NCI-H1105 treated with DMSO at 0.1 percent for 48 hours (cell line): ENCODE measurements at places on chromosomes 4 and X.

- DNase-seq: no peak
Observed at GRCh38 chr4:170386511-170386910, 296.8 kb upstream of the AADAT start.

GRCh38 chr4:113869743-113870375, 108.3 kb upstream of the CAMK2D start:
- DNase-seq: no peak

GRCh38 chr4:53461244-53461643, 83.8 kb downstream of the FIP1L1 start:
- DNase-seq: no peak

DNA sequence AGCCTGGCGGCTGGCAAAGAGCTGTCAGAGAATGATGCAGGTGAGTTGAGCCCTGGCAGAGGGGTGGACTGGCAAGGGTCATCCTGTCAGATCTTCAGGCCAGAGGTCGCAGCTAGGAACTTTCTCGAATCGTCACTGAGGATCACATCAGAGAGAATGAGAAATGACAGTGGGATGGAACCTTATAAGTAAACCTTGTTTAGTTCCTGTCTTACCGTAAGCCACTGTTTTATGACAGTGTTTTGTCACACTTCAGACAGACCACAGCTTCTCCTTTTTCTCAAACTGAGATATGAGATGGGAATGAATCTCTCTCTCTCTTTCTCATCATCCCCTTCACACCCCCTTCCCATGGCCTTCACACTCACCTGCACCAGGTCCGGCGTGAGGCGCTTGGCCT, 9.3 kb downstream of the DIPK2B start:
- no peak for DNase-seq

DNA sequence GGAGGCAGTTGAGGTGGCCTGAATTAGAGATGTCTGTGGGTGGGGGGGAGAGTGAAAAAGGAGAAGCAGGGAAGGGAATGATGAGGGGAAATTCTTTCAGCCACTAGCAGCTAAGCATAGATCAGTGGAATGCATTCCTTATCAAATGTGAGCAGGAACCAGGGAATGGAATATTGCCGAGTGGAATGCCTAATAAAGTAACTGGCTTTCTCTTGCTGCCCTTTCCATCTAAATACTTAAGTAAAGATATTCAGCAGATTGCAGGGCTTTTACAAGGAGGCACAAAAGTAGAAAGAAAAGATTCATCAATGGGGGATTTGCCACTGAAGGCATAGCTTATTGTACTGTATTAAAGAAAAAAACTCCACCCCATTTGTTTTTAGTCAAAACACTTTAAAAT, 263.0 kb upstream of the RPS6KA3 start:
- no peak for DNase-seq

GRCh38 chr4:183181081-183181480, 82.0 kb downstream of the WWC2 start:
- no peak for DNase-seq

DNA sequence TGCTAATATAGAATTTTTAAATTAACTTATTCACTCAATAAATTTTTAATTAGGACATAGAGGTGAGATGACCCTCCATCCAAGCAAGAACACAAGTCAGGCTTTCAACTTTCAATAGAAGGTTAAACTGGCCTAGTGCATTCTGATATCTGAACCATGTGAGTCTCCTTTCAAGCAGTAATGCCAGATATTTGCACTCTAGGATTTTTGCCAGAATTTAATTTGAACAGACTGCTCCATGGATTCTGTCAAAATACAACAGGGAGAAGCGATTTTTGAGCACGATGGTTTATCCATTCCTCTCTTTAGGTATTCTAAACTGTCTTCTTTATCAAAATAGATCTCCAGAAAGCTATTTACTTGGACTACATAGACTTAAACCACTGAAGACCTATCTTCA, 72.0 kb upstream of the DCLK2 start:
- no peak for DNase-seq

- DNase-seq: no peak
Observed at GRCh38 chr4:13067077-13067476, 417.1 kb downstream of the RAB28 start.

DNA sequence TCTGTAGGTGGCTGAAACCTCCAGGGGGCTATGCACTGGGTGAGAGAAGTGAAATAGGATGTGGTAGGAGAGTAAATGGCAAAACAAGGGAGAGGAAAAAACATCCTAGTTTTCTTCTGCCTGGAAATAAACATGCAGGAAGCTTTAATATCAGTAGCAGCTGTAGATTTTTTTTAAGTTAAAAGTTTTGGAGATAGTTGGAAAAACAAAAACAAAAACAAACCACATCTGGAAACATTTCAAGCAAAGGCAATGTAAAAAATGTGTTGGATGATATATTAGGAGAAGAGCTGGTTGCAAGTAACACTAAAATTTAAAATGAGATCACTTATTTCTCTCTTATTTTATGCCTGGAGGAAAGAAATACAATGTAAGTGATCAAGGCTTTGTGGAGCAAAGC, 388.0 kb downstream of the SPRY1 start:
- no peak for DNase-seq

GRCh38 chr4:7546809-7547367, 112.2 kb upstream of the PSAPL1 start:
- no peak for DNase-seq

DNA sequence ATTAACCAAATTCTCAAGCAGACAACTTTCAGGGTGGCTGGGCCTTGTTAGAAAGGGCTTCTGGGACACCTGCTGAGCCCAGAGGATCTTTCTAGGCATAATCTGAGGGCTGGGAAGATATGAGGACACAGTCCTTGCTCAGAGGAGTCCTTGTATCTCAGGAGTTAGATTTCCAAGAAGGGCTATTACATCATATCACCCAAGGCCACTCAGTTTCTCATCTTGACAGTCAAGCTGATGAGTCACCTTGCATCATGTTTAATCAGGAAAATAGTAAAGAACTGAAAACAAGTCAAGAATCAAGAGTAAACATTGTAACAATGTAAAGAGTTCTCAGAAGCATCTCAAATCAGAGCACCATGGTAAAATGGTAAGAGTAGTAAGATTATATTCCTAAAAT, 4.0 kb downstream of the PCYT1B start:
- DNase-seq: no peak

GRCh38 chr4:148454835-148455234, 12.6 kb upstream of the NR3C2 start:
- DNase-seq: no peak

- no peak for DNase-seq
Observed at GRCh38 chrX:118116713-118117550, at the start of gene KLHL13. KLHL13 (minus strand) TSS chrX:118116810; CDS start chrX:118028473, 88,337 bp downstream.

- DNase-seq: no peak
Observed at GRCh38 chr4:168585168-168586091, 88.6 kb downstream of the PALLD start.
